Activated T-helper 9 cell treated with anti-CD3 and anti-CD28 coated beads, Interleukin-2, amount 50 U/mL, for 16 hours (primary cell): ENCODE measurements at places on chromosomes 5 and 9.

DNA sequence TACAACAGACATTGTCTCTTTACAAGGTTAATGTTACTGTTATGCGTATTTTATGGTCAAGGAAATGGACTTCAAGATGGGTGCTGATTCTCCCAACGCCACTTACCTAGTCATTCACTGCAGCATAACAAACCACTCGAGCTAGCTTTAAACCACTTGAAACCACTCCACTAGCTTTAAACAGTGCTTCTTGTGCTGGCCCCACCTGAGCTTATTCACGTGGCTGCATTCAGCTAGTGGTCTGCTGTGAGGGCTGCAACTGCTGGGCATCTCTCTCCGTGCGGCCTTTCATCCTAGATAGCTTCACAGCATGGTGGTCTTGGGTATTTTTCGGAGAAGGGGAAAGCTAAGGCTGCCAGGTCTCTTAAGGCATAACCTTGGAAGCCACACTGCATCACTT, 3.5 kb upstream of the HRH2 start:
- DNase-seq, result no peak

GRCh38 chr9:69981686-69982445, 61.8 kb upstream of the MAMDC2 start:
- no peak for DNase-seq

- DNase-seq, result no peak
Measured at GRCh38 chr9:15287309-15287708, 19.7 kb downstream of the TTC39B start.

- DNase-seq, result no peak
Measured at GRCh38 chr5:145924849-145925248, 11.5 kb upstream of the SH3RF2 start.

GRCh38 chr5:33824516-33825195, 67.1 kb downstream of the ADAMTS12 start:
- DNase-seq, result no peak

DNA sequence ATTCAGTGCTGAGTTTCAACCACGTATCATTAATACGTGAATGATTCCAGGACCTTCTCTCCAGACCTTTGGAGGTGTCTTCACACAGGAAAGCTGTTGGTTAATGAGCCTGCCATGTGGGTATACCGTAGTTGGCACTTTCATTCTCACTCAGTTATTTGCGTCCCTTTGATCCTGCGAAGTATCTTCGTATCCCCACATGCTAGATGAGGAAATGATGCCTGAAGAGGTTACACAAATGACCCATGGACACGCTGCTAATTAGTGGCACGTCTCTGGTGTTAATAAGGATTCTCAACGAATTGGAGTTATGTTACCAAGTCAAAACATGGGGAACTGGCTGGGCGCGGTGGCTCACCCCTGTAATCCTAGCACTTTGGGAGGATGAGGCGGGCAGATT, 65.7 kb upstream of the GNE start:
- no peak for DNase-seq

GRCh38 chr5:173547579-173547978, 68.9 kb downstream of the BOD1 start:
- DNase-seq, result no peak

GRCh38 chr5:63805151-63805550, 157.1 kb downstream of the HTR1A start:
- DNase-seq, result no peak

DNA sequence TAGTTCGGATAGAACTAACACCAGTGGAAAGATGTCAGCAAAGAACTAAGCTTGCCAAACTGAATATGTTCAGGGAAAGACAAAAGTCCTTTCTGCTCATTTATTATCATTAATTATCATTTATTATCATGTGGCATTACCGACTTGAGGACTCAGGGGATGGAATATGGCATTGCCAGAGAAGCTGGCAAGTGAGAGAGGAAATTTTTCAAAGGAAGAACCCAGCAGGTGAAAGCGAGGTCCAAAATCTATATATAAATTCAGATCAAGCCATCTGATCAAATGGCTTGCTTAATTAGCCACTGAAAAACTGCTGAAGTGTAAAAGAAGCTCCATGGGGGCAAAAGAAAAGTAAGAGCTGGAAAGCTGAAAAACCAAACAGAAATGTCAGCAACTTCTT, 1049.6 kb upstream of the SEMA6A start:
- no peak for DNase-seq

DNA sequence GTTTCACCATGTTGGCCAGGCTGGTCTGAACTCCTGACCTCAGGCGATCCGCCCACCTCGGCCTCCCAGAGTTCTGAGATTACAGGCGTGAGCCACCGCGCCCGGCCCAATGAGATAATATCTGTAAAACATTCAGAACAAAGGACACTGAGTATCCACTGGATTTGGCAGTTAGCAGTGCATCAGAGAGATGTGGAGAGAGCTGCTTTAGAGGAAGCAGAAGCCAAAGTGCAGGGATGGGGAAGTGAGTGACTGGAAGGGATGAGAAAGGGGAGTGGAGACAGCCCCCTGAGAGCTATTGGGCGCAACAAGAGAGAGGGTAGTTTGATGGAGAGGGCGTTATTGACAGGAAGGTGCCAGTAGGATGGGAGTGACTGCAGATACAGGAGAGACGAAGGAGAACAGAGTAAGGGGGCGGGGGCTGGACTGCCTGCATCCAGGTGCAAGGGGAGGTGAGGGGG, 157.5 kb upstream of the SHB start:
- DNase-seq, result no peak

DNA sequence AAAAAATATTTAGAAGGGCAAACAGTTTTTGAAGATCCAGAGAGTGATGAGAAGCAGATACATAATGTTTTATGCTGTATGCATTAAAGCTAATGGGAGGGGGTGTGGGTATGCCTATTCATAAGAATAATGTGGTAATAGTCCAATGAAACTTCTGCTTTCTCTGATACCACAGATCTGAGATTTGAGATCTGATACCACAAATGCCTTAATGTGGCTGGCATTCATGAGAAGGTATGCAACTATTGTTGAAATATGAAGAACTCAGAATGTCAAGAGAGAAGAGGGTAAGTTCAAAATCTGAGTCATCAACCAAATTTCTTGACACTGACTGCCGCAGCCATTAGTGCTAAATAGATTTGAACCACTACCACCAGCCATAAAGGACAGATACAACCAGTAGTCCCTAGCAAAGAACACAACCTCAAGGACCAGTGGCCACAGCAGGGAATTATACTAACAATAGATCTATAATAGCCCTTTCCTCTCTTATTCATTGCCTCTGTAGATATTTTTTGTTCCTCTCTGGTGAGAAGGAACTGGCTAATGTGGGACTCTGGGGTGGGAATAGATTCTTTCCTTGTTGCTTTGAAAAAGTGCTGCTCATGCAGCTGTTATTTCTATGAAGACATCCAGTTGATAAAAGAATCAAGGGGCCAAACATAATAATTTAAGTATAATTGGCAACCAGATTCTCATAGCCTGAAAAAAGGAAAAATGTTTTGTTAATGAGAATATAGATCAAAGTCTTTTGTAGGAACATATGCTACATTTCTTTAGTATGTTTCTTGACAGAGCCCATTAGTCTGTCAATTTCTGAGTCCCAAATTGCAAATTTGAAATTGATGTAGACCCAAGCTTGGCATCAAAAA, 256.5 kb upstream of the ZNF608 start:
- DNase-seq, result no peak

DNA sequence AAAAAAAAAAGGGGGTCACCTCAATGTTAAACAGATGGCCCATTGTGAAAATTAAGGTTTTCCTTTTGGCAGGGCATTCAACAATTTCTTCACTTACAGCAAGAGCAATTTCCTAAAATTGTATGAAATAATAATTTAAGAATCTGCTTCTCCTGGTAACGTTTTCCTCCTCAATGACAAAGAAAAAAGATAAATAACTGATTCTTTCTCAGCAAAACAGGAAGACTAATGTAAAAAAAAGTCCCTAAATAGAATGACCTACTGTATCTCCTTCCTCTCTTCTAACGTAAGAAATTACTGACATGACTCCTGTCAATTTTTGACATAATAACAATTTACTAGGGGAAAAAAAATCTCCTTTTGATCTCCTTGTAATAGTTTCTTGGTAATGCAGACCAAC, 25.5 kb downstream of the ABHD17B start:
- no peak for DNase-seq

- no peak for DNase-seq
Measured at GRCh38 chr5:72799721-72800120, 16.7 kb upstream of the TNPO1 start.

DNA sequence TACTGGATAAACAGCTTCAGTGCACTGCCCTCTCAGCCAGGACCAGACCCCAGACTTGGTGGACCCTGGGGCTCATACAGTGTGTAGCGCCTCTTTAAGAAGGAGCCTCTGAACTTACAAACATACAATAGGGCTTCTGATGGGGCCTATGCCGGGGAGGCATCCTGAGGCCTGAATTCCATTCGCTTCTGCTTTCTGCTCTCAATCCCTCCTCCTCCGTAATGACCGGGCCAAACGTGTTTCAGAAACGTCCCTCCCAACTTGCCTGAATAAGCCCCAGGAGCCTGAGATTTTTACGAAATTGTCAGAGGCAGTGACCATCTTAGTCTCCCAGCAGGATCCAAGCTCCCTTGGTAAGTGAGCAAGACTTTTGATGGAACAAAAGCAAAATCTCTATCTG, 128.1 kb upstream of the BOD1 start:
- no peak for DNase-seq

- no peak for DNase-seq
Measured at GRCh38 chr5:77670526-77670925, 32.0 kb upstream of the OTP start.

DNA sequence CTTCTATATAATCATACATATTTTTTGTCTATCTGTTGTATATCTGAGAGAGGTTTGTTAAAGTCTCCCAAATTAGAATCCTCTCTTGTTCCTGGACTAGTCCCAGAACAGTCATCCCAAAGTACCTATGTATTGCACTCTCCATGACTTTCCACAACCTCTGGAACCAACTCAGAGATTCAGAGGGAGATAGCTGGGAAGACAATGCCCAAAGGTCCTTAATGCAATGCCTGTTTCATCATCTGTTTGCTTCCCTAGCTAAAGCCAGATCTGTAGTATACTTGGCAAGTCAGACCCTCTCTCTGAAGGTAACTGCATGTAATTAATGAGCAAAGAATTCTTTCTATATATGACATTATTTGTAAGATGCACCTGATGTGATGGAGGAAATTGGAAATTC, 89.4 kb downstream of the ZNF474 start:
- no peak for DNase-seq

DNA sequence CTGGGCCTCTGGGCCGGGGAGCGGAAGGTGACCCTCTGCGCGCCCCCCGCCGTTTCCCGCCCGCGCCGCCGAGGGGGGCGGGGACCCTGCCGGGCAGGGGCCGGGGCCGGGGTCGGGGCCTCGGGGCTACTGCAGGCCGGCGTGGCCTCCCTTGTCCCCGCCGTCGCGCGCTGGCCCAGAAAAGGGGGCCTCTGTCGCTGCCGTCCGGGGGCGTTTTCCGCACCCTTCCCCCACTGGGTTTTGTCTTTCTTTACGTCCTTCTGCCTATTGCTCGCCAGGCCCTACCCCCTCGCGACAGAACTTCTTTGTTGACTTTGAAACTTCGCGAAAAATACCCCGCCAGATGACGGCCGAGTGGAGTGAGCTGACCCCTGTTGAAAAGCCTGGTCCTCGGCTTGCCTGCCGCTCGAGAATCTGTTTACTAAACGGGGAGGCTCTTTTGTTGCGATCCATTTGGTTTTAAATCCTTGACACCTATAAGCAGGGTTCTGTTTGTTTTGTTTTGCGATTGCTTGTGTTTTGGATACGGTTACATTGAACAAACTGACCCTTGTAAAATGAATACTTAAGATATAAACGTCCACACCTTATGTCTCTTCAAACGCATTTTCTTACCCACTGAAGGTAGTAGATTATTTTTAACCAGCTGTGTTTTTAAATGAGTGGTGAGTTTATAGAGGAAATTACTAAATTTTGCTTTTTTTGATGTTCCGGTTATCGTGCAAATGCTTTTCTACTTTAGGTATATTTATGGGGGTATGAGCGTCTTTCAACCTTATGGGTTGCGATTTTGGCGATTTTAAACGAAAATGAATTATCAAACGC, 765 bp downstream of the MARCHF6 start:
- DNase-seq, result peak; percentile 42

- DNase-seq, result no peak
Measured at GRCh38 chr9:23663536-23663935, 162.5 kb downstream of the ELAVL2 start.

GRCh38 chr5:33212900-33213299, 227.9 kb upstream of the TARS1 start:
- DNase-seq, result no peak

- DNase-seq, result no peak
Measured at GRCh38 chr5:99248066-99248465, 319.3 kb upstream of the CHD1 start.

GRCh38 chr9:3936520-3937235, 363.2 kb downstream of the GLIS3 start:
- DNase-seq, result no peak

GRCh38 chr5:94615862-94616261, 2.5 kb downstream of the KIAA0825 start:
- DNase-seq, result no peak

GRCh38 chr5:122858451-122858850, 13.0 kb downstream of the SNX24 start:
- no peak for DNase-seq

- DNase-seq, result no peak
Measured at GRCh38 chr5:139635606-139636206, 12.4 kb upstream of the CXXC5 start.

DNA sequence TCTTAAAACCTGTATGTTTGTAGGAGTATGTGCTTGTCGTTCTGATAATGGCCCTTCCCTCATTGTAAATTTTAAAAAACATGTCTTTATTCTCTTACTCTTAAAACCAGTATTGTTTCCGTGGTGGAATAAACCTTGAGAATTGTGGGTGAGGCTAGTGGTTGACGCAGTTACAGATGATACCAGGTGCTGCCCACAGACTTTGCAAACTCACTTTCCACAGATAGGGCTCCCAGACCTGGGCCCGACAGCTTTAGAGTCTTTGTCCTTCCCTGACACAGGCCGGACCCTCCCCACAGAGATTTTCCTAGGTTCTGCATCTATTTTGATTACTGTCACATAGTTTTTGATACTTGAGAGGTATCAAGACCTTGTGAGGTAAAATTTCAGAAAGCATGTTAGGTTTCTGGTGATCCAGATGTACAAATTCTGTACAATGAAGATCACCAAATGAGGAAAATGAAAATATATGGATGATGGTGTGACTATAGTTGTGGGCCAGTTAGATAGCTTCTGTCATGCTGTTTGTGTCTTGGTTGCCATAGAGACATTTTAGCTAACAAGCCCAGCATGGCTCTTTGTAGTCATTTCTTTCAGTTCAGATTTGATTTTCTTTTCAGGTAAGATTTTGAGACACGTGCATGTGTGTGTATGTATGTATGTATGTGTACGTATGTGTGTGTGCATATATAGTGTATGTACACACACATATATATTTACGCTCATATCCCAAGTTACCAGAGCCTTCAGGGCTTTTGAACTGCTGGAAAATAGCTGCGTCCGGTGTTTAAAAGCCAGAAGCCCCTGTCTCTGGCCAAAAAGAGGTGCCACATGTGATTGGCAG, 33.8 kb downstream of the DMRT1 start:
- DNase-seq, result no peak

- no peak for DNase-seq
Measured at GRCh38 chr9:98021306-98022040, 35.1 kb upstream of the NANS start.

- DNase-seq, result no peak
Measured at GRCh38 chr5:445591-445990, 2.6 kb downstream of the EXOC3 start.

- no peak for DNase-seq
Measured at GRCh38 chr5:127428276-127428675, 89.2 kb upstream of the PRRC1 start.

GRCh38 chr9:121909111-121909510, 184.0 kb downstream of the TTLL11 start:
- DNase-seq, result no peak
